ENCODE measurements at places on chromosomes 3 and 15. TPM values are rescaled to one million over a fixed set of nuclear protein-coding genes. Genes with fewer than 3 reads are reported as not detected.

DNA sequence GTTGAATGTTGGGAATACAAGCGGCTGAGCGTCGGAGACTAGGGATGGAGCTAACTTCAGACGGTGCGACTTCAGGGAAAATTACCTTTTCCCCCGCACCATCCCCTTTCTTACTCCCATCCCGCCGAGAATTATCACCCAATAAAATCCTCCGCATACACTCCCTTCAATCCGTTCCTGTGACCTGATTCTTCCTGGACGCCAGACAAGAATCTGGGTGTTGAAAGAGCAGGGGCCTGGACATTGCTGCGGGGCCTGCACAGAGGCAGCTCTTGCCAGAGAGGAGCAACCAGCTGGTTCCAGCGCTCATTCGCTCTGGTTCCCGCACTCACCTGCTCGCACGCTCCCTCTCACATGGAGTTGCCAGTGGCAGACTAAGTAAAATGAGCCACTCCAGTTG, 241.9 kb downstream of the ALCAM start:
- DNase-seq = no peak
- H3K4me1 ChIP-seq = no peaks in the 10 kb centered on the region
- H3K4me3 ChIP-seq = no peak overlapping the region
- no peaks in the 10 kb centered on the region for H3K27me3 ChIP-seq

DNA sequence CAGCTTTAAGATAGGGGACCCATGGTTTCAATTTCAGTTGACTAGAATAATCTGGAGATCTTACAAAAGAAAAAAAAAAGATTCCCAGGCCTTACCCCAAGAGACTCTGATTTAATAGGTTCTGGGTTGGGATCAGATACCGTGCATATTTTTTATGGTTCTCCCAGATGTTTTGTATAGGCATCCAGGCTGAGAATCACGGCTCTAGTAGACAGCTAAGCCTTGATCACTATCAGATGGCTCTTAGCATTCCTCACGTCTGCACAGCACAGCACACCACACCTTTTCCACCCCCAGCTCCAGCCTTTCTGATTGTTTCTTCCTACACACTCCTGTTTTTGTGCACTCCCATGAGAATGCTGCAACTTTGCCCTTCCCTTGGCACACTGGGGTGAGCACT, 40.8 kb downstream of the TMEM45A start:
- DNase-seq = no peak
- H3K36me3 ChIP-seq = peaks cover 3% of the 10 kb centered on the region
- no peak overlapping the region for H3K4me3 ChIP-seq
- no peak overlapping the region for H3K27ac ChIP-seq
- H3K27me3 ChIP-seq = no peaks in the 10 kb centered on the region
- no peaks in the 10 kb centered on the region for H3K4me1 ChIP-seq

DNA sequence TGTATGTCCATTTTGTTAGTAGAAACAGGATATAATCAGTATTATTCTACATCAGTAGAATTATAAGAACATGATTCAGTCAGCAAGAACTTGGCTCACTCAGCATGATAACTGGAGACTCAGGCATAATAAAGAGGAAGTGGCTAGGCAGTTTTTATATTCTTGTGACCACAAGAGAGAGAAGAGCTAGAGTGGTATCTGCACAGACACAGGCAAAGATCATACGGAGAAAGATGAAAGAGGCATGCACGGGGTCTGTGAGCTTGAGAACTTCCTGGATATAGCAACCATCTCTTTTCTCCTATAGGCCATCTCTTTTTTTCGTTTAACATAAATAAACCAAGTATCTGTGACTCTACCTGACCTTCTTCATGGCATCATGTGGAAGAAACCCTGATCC, 46.8 kb downstream of the MYO5A start:
- peaks cover 16% of the 10 kb centered on the region for H3K4me1 ChIP-seq
- H3K36me3 ChIP-seq = peaks cover 12% of the 10 kb centered on the region
- DNase-seq = no peak

DNA sequence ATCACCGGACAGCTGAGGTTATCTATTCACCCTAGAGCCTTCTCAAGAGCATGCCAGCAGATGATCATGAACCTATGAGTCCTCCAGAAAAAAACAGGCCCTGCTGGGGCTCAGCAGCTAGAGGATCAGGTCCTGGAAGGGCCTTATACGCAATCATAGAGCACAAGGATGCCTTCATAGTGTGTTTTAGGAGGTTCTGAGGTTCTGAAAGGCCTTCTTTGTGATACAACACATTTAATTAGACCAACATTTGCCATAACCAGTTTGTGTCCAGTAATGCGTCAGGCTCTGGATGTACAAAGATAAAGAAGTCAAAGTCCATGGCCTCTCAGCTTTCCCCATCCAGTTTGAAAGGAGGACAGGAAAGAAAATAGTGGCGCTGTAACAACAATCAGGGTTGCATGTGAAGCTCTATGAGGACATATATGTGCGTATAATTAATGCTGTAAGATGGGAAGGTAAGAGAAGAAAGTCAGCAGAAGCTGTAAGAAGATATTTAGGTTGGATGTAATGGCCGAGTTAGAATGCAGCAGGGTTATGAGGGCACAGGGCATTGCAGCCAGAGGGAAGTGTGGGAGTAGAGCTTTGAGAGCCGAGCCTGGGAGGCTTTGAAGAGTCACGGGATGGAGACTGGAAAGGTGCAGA, 302.6 kb upstream of the TBL1XR1 start:
- H3K27me3 ChIP-seq = no peaks in the 10 kb centered on the region
- peaks cover 20% of the 10 kb centered on the region for H3K4me1 ChIP-seq
- no peak for DNase-seq
- no peak overlapping the region for H3K4me3 ChIP-seq
- H3K27ac ChIP-seq = peak overlapping the region; percentile 48
- H3K36me3 ChIP-seq = peaks cover 3% of the 10 kb centered on the region

- no peak overlapping the region for H3K4me3 ChIP-seq
- DNase-seq = no peak
Measured at GRCh38 chr3:80391573-80391972, 623.8 kb upstream of the ROBO1 start.

DNA sequence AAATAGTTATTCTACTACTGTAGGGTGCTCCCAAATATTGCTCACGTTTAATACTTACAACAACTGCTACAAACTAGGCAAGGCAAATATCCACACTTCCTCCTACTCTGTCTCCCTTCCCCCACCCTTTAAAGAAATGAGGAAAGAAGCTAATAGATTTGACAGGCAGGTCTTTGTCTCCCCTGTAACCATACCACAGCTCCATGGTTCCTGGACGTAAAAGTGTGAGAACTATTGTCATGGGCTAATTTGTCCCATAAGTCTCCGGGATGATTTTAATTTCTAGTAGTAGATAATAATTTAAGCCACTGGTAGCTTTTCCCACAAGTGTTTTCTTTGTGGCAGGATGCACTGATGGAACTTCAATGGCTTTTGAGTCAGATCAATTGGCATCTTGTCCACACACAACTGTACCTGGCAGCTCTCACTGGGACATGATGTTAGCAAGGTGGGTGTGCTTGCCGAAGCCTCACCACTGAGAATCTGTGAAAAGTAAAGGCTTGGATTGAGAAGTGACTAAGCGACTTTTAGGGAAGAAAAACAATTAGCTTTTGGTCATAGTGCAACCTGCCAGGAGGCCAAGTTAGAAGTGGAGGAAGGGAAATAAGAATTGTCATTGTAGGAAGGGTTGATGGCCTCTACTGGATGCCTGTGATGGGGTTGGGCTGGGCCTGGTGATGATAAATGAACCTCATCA, 1.4 kb upstream of the CPOX start:
- no peak overlapping the region for H3K27ac ChIP-seq
- no peaks in the 10 kb centered on the region for H3K36me3 ChIP-seq
- H3K4me1 ChIP-seq = peaks cover 31% of the 10 kb centered on the region
- DNase-seq = no peak
- H3K4me3 ChIP-seq = peak overlapping the region; percentile 68
- no peaks in the 10 kb centered on the region for H3K27me3 ChIP-seq

- peaks cover 9% of the 10 kb centered on the region for H3K4me1 ChIP-seq
- H3K27me3 ChIP-seq = no peaks in the 10 kb centered on the region
- H3K36me3 ChIP-seq = peaks cover 20% of the 10 kb centered on the region
Measured at GRCh38 chr3:50050361-50050760, 38.4 kb upstream of the RBM5 start.

DNA sequence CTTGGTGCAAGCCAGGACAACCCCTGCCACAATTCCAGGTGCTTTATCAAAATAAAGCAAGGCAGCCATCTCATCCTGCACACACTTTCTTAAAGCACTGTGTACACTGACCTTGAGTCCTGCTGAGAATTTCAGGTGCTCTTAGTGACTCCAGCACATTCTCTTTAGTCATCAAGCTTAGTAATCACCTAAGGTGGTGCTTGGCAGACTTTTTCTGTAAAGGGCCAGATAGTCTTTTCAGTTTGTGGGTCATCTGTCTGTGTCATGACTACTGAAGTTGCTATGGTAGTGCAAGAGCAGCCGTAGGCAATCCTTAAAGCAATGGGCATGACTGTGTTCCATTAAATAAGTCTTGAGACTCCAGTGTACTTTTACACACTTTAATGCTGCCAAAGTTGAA, 36.4 kb downstream of the RIOX2 start:
- no peaks in the 10 kb centered on the region for H3K4me1 ChIP-seq
- H3K27ac ChIP-seq = no peak overlapping the region
- H3K36me3 ChIP-seq = peaks cover 9% of the 10 kb centered on the region
- H3K27me3 ChIP-seq = no peaks in the 10 kb centered on the region
- H3K4me3 ChIP-seq = no peak overlapping the region

- peak overlapping the region; percentile 86 for H3K4me3 ChIP-seq
- H3K27ac ChIP-seq = peak overlapping the region; percentile 96
- peak; percentile 20 for DNase-seq
- H3K4me1 ChIP-seq = peaks cover 45% of the 10 kb centered on the region
- no peaks in the 10 kb centered on the region for H3K36me3 ChIP-seq
Measured at GRCh38 chr3:52299879-52300611, 12.4 kb downstream of the GLYCTK start.

DNA sequence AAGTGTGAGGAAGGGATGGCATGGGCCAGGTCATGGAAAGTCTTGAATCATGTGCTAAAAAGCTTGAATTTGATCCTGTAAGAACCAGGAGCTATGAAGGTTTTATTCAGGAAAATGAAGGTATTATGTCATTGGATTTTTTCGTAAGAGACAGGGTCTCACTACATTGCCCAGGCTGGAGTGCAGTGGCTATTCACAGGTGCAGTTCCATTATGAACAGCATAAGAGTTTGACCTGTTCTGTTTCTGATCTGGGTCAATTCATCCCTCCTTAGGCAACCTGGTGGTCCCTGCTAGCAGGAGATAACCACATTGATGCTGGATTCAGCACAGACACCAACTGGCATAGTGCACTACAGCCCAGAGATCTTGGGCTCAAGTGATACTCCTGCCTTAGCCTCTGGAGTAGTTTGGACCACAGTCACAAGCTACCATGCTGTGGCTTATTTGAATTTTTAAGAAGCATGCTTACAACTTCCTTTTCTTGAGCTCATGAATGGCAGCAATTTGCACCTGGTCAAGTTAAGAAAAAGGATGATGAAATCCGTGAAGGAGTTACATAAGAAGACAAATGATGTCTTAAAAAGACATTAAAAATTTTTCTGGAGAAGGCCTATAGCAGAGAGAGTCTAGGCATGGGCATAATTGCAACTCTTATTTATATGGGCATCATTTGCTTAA, 79.1 kb downstream of the CADPS start:
- DNase-seq = no peak
- peaks cover 4% of the 10 kb centered on the region for H3K27me3 ChIP-seq
- H3K4me1 ChIP-seq = no peaks in the 10 kb centered on the region
- no peak overlapping the region for H3K27ac ChIP-seq
- H3K4me3 ChIP-seq = no peak overlapping the region

- H3K4me3 ChIP-seq = no peak overlapping the region
- no peaks in the 10 kb centered on the region for H3K36me3 ChIP-seq
- H3K4me1 ChIP-seq = no peaks in the 10 kb centered on the region
- DNase-seq = no peak
- no peaks in the 10 kb centered on the region for H3K27me3 ChIP-seq
Measured at GRCh38 chr3:16254916-16255315, 9.8 kb downstream of the DPH3 start.

- H3K27ac ChIP-seq = no peak overlapping the region
- DNase-seq = no peak
- no peaks in the 10 kb centered on the region for H3K27me3 ChIP-seq
- no peak overlapping the region for H3K4me3 ChIP-seq
Measured at GRCh38 chr3:149844091-149844490, 31.1 kb downstream of the RNF13 start.

DNA sequence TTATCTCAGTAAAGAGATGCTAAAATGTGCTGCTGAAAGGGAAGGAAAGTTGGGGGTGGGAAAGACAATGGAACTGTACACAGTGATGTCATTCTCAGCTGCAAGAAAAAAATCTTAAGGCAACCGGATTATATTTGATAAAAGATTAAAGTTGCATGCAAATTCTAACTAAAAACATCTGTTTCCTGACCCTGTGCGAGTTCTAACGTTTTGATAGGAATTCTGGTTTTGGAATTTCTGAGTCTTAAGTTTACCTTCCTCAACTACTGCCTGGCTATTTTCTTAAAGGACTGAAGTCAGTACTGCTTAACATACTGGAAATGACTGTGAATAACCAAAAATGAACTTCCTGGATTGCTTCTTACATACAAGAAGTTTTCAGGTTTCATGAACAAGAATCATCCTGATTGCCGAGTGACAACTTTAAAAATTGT, 115.5 kb downstream of the SLC25A26 start:
- H3K27ac ChIP-seq = no peak overlapping the region
- no peaks in the 10 kb centered on the region for H3K27me3 ChIP-seq
- DNase-seq = no peak
- peaks cover 20% of the 10 kb centered on the region for H3K4me1 ChIP-seq
- no peaks in the 10 kb centered on the region for H3K36me3 ChIP-seq
- H3K4me3 ChIP-seq = no peak overlapping the region

DNA sequence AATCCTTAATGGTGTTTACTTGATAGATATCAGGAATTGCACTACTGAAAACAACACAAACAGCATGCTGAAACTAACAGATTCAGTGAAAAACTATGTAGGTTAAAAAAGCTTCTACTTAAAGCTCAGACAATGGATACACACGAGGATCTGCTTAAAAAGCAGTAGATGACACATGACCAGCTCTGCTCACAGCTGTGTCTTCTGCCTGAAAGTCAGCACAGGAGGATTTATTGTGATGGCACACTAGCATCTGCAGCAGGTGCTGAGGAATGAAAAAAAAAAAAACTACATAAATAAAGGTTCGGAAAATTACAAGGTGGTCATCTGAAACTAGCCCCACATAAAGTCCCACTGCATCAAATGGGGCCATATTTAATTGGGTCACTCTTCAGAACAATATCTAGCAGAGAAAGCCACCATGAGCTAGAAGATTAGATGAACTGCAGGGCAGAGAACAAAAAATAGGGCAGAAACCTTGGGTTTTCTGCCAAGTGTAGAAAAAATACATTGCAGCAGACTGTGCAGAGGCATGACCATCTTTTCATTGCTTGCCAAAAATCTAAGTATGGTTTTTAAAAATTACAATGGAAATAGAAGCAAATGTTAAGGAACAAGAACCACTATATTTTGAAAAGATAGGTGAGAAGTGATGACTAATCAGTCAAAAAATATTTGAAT, 13.2 kb upstream of the GOLM2 start:
- H3K27ac ChIP-seq = no peak overlapping the region
- H3K4me3 ChIP-seq = no peak overlapping the region
- no peak for DNase-seq
- no peaks in the 10 kb centered on the region for H3K4me1 ChIP-seq
- H3K27me3 ChIP-seq = peaks cover 24% of the 10 kb centered on the region

GRCh38 chr3:108218811-108219210, 3.4 kb downstream of the IFT57 start:
- no peak for DNase-seq
- peaks cover 7% of the 10 kb centered on the region for H3K36me3 ChIP-seq
- no peak overlapping the region for H3K27ac ChIP-seq
- no peaks in the 10 kb centered on the region for H3K27me3 ChIP-seq

The SAMD7 gene
- not detected for total RNA-seq

The HRH1 gene
- total RNA-seq = not detected

The ITIH3 gene
- not detected for total RNA-seq

The DUOXA2 gene
- total RNA-seq = not detected

The SCN11A gene
- total RNA-seq = 0.63 TPM

The SUSD5 gene
- 2.1 TPM for total RNA-seq

The REC114 gene
- total RNA-seq = not detected

The CHRFAM7A gene
- 12.7 TPM for total RNA-seq

The LRTM1 gene
- total RNA-seq = not detected

The CTXN2 gene
- total RNA-seq = 0.18 TPM

All from neural crest cell (in vitro differentiated cells).